ENCODE measurements at places on chromosomes 13 and 19.
A peak's percentile ranks its signal among the peaks of the same experiment; 100 is the strongest.

DNA sequence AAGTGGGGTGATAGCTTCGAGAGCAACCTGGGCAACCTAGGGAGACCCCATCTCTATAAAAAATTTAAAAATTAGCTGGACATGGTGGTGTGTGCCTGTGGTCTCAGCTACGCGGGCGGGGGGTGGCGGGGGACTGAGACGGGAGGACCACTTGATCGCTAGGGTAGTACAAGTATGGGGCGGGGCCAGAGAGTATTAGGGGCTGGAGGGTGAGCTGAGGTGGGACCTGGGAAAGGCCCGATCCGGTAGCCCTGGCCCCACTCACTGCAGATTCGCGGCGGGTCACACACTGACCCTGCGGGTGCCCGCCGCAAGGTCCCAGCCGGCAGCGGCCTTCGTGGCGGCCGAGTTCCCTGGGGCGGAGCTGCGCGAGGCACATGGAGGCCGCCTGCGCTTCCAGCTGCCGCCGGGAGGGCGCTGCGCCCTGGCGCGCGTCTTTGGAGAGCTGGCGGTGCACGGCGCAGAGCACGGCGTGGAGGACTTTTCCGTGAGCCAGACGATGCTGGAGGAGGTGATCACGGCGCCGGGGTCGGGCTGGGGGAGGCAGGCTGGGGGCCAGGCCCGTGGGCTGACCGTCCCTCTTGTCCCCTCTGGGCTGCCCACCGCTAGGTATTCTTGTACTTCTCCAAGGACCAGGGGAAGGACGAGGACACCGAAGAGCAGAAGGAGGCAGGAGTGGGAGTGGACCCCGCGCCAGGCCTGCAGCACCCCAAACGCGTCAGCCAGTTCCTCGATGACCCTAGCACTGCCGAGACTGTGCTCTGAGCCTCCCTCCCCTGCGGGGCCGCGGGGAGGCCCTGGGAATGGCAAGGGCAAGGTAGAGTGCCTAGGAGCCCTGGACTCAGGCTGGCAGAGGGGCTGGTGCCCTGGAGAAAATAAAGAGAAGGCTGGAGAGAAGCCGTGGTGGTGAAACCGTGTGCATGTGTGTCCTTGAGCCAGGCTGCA lies 2.0 kb upstream of the ARHGAP45 start:
- peak; percentile 16 for DNase-seq

GRCh38 chr13:104701591-104701990 lies 1635.4 kb upstream of the SLC10A2 start:
- DNase-seq: no peak

- peak; percentile 58 for DNase-seq
Measured at GRCh38 chr19:7942981-7943443, 454 bp downstream of the TIMM44 start.

- no peak for DNase-seq
Measured at GRCh38 chr13:30181888-30182651, 125.3 kb downstream of the KATNAL1 start.

- no peak for DNase-seq
Measured at GRCh38 chr19:29290853-29291252, 77.9 kb upstream of the UQCRFS1 start.

- peak; percentile 2 for DNase-seq
Measured at GRCh38 chr13:96229356-96229755, 139.4 kb downstream of the HS6ST3 start.

DNA sequence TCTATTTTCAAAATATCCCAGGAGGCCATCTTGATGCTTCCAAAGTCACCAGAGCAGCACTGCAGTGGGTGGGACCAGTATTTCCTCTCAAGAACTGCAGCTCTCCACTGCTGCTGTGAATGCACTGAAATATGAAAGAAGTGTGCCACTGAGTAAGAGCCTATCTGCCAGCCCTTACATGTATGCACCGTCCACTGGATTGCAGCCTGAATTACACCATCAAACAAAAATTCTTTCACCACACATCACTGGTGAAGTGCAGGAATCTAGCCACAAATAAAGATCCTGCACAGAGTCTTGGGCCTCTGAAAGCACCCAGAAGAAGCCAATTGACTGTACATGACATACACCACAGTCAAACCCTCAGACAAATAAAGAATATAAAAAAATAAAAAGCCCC lies 249.0 kb downstream of the LHFPL6 start:
- DNase-seq: no peak

DNA sequence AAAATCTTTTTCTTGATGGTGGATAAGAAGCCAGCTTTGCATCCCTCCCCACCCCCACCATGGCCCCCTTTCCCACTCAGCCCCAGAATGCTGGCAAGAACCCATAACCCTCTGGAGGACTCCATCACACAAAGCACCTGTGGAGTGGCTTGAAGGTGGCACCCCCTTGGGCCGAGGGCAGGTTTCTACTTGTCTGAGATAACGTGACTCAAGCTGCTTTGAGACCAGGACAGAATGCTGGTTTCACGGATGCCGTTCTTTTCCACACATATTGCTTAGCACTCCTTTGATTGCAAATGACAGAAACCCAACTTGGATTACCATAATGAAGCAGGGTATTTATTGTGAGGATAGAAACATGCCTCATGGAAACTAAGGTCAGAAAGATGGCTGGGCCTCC lies 82.2 kb downstream of the LACC1 start:
- no peak for DNase-seq

- no peak for DNase-seq
Measured at GRCh38 chr13:84405286-84405685, 523.0 kb upstream of the SLITRK1 start.

DNA sequence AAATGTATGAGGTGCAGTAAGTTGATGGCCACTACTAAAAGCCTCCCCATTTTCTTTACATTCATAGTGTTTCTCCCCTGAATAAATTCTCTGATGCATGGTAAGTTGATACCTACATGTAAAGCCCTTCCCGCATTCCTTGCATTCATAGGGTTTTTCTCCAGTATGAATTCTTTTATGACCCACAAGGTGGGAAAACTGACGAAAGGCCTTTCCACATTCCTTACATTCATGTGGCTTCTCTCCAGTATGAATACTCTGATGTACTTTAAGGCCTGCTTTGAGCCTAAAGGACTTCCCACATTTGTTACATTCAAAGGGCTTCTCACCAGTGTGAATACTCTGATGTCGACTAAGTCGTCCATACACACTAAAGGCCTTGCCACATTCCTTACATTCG lies 20.5 kb downstream of the ZNF607 start:
- no peak for DNase-seq

GRCh38 chr13:88246239-88246638 lies 575.1 kb downstream of the SLITRK5 start:
- DNase-seq: no peak

DNA sequence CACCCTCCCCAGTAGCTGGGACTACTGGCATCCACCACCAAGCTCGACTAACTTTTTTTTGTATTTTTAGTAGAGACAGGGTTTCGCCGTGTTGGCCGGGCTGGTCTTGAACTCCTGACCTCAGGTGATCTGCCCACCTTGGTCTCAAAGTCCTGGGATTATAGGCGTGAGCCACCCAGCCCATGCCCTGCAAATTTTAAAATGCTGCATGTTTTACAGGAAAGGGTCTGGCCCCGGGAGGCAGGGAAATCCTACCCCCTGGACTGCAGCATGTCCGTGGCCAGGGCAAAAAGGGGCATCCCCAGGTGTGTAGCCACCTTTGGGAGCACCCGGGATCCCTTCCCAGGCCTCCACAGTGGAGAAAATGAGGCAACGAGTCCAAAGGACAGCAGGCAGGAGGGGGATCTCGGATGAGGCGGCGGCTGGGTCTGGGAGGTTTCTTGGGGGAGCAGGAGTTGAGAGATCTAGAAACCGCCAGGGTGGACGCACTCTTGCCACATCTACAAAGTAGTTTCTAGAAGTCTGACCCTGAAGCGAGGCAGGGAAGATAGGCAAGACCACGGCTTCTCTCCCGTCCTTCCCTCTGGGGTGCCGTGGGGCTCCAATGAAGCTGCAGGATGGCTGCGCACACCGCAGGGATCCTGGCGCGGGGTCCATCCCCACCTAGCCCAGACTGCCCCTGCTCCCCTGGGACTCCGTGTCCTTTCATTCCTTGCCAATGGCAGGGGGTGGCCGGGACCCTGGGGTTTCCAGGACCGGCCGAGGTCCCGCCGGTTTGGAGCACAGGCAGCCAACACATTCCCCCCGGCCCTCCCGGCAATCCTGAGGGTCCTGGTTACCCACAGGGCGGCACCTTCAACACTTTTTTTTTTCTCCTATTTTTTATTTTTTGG lies 21.3 kb upstream of the ZBTB7A start:
- DNase-seq: no peak

- DNase-seq: peak; percentile 94
Measured at GRCh38 chr19:11798391-11799330, at the start of gene ZNF491. TSS of gene ZNF491 (plus strand) at chr19:11798523. CDS start at chr19:11805954, 7,431 bp downstream.

All from NCI-H1092 treated with DMSO at 0.1 percent for 48 hours (cell line).